Sigmoid colon (tissue), 7 donors: ENCODE measurements at places on chromosomes 2 and 18. TPM values are rescaled to one million over a fixed set of nuclear protein-coding genes. Genes with fewer than 3 reads are reported as not detected.

The CRYGD gene
- total RNA-seq: not detected

DNA sequence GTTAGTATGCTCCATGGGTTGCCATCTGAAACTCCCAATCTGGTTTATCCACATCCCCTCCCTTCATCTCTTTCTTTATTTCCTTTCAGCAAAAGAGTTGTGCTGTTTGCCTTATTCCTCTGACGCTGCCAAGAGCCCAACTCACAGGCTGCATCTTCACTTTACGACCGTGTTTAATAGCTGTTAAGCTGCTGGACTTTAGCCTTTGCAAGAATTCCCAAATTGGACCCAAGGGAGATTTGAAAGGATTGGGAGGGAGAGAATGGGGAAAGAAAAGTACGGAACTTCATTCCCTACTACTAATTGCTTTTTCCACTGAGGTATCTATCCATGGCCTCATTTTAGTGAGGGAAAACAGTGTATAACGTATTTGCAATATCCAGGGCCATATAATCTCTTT, 263.4 kb upstream of the MEIS1 start:
- H3K4me1 ChIP-seq: no peaks in the 10 kb centered on the region
- no peak for DNase-seq
- H3K36me3 ChIP-seq: no peaks in the 10 kb centered on the region
- no peak overlapping the region for H3K4me3 ChIP-seq

GRCh38 chr2:27962006-27962405, 71.5 kb downstream of the BABAM2 start:
- H3K27ac ChIP-seq: no peak overlapping the region
- no peaks in the 10 kb centered on the region for H3K27me3 ChIP-seq
- H3K4me3 ChIP-seq: no peak overlapping the region
- no peaks in the 10 kb centered on the region for H3K36me3 ChIP-seq

DNA sequence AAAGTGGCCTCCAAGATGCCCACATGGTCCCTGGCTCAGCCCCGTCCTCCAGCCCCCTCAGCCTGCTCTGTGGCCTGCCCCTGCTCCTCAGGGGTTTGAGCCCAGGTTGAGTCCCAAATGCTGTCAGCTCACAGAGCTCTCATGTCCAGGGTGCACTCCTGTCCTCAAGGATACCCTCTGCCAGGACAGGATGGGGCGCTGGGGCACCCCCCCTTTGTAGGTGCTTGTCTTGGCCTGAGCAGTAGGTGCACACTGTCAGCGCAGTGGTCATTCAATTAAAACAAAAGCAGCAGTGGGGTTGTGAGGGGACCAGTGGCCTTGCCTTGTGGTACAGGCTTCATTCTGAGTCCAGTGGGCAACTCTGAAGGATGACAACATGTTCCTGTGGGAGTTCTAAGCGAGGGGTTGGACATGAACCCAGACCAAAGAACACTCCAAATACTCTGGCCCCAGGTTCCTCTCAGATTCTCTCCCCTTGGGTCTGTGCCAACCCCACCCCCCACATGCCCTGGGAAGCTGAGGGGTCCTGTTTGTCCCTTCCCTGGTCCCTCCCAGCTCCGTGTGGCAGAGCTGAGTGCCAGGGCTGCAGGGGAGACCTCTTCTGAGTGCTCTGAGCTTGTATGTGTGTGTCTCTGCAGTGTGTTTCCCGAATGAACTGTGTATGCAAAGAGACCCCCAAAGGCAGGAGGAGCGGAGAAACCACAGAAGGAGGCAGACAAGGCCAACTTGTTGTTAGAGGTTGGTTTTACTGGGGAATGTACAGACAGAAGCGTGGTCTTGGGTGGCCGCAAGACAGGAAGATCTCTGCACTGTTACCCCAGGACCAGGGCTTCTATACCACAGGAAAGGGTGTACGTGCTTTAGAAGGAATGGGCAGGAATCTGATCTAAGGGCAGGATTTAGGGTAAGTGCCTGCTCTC, 155.6 kb upstream of the HS6ST1 start:
- peaks cover 12% of the 10 kb centered on the region for H3K4me1 ChIP-seq
- no peak for DNase-seq
- H3K36me3 ChIP-seq: no peaks in the 10 kb centered on the region
- peaks cover 15% of the 10 kb centered on the region for H3K27me3 ChIP-seq
- H3K27ac ChIP-seq: no peak overlapping the region
- no peak overlapping the region for H3K4me3 ChIP-seq

DNA sequence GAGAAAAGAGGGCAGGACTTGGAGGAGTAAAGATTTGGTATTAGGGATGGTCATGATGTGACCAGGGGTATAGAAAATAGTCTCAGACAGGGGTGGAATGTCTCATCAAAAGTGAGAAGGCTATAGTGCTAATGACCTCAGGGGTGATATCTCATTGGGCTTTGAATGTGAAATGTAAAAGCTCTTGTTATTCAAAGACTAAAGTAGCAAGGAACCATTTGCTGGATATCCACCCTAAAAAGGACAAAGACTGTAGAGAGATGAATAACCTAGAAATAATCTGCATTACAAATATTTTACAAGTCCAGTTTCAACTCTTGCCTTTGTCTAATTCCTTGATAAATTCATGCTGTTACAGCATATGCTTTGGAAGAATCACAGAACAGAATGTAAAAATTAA, 224.4 kb downstream of the ICOS start:
- H3K36me3 ChIP-seq: no peaks in the 10 kb centered on the region
- H3K27me3 ChIP-seq: no peaks in the 10 kb centered on the region
- H3K4me1 ChIP-seq: no peaks in the 10 kb centered on the region
